Cardiac muscle cell (in vitro differentiated cells and primary cell): ENCODE measurements at places on chromosomes 6 and 20.

DNA sequence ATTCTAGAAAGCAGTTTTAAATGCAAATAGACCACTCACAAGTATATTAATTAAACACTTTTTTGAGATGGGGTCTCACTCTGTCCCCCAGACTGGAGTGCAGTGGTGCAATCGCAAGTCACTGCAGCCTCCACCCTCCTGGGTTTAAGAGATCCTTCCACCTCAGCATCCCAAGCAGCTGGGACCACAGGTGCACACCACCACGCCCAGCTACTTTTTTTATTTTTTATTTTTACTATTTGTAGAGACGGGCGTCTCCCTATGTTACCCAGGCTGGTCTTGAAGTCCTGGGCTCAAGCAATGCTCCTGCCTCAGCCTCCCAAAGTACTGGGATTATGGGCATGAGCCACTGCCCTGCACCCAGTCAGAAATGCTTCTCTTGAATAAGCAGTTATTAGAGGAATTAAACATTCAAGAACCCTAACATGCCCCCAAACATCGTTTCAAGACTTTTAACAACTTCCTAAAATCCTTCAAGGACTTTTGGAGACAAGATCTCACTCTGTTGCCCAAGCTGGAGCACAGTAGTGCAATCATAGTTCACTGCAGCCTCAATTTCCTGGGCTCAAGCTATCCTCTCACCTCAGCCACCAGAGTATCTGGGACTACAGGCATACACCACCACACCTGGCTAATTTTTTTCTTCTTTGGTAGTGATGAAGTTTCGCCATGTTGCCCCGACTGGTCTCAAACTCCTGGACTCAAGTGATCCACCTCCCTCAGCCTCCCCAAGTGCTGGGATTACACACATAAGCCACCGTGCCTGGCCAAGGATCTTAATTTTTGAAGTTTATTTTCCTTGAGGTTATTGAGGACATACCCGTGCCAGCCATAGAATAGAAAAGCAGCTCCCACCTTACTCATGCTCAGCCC, 3.2 kb downstream of the MCCD1 start:
- no peak for DNase-seq

DNA sequence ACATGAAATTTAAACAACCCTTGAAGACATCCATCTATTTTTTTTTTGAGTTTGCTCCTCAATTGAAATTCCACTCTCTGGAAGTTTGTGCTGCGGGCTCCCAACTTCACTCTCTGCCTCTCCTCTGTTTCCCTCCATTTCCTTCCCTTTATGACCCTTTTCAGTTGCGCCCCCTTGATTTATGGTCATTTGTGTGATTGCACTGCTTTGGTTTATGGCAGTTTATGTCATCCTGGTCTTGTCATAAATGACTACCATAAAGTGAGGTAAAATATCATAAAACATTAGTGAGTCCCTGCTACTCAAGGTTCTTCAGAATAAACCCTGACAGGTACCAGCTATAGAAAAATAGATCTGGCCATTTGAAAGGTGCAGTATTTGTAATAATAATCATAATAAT, 348.3 kb upstream of the ZFP64 start:
- DNase-seq = no peak

DNA sequence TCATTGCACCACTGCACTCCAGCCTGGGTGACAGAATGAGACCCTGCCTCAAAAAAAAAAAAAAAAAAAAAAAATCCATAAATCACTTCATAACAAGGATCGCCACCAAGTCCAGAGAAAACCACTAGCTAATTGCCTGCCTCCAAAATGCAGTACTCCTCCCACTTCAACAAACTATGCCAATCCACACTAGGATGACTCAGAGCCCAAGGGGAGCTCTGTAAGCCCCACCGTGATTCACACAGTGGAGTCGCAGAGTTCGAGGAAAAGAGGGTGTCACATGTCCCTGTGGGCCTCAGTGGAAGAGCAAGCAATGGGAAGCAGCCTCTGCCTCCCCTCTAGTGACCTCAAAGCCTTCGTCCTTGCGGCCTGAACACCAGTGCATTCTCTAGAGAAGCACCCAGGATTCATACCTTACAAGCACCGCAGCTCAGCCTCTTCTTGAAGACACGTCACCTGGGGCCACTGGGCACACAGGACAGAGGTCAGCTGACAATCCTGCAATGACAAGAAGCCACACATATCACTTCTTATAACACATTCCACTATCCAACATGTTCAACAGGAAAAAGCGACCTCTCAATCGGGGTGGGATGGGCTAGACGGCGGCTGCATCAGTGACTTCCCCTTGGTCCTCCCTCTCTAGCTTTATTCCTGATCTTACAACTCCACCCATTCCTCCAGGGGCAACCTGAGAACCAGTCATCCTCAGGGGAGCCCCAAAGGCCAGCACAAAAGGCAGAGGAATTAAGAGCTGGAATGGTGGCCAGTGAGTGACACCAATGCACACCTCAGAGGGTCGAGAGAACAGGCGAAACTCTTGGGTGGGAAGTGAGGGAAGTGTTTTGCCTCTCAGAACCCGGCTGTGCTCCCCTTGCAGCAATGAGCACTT, 8.9 kb downstream of the SNHG17 start:
- DNase-seq = peak; percentile 83

DNA sequence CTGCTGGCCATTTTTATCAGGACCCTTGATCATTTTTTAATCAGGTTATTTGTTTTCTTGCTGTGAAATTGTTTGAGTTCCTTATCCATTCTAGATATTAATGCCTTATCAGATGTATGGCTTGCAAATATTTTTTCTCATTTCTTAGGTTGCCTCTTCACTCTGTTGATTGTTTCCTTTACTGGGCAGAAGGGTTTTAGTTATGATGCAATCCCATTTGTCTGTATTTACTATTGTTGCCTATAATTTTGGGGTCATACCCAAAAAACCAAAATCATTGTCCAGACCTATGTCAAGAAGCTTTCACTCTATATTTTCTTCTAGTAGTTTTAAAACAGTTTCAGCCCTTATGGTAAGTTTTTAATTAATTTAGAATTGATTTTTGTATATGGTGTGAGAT, 172.5 kb downstream of the SLC24A3 start:
- DNase-seq = no peak

GRCh38 chr6:106546691-106547414, 82.4 kb downstream of the RTN4IP1 start:
- peak; percentile 69 for DNase-seq

DNA sequence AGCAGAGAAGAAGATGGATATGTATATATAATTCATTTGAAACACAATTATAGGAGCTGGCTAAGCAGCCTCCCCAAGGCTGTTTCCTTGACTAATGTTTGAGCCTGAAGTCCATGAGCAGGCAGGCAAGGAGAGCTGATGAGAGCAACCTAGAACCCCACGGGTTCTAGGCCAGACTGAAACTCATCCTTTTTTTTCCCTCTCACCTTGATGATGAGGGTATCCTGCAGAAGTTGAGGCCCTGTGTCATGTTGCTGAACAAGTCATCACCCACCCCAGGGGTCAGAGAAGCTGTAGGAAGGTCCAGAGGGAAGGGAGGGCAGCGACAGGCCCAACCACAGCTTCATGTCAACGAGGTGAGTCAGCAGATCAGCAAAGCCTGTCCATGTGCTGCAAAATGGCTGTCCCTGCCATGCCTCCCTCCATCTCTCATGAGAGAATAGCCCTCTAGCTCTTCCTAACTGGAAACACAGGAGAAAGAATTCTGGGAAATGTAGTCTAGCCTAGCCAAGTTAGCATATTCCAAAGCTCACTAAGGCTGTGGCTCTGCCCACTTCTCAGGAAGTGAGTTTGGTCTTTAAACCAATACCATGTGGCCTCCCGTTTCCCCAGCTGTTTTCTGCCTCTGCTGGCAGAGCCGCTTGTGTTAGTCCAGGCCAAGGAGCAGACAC, 91.3 kb upstream of the DTNBP1 start:
- no peak for DNase-seq

DNA sequence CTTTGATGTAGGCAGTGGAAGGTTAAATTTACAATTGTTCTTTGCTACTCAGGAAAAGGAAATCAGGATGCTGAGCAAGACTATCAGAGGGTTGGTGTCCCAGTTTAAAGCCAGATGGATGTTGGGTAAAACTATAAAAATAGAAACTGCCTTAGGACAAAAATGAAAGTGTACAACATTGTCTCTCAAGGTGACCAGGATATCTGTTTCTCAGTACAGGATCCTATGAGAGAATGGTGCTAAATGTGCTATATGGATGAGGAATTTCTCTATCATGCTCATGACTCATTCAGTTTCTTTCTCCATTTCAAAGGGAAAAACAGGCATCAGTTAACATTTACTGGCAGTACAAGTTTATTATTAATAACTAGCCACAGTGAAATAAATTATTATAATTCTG, 534.2 kb upstream of the GJE1 start:
- DNase-seq = peak; percentile 21
